ENCODE measurements at places on chromosomes 4 and X. TPM values are rescaled to one million over a fixed set of nuclear protein-coding genes. Genes with fewer than 3 reads are reported as not detected.

Gene CRMP1
- 0.08 TPM for total RNA-seq

Gene IL1RAPL1
- total RNA-seq: under 0.01 TPM

Gene DCAF12L2
- not detected for total RNA-seq

Gene CXorf66
- total RNA-seq: not detected

Gene BEX5
- 0.30 TPM for total RNA-seq

Gene CD38
- total RNA-seq: not detected

Gene XAGE2
- total RNA-seq: not detected

Gene TACR3
- total RNA-seq: not detected

Gene PPM1K
- total RNA-seq: 32.8 TPM

Gene CYBB
- not detected for total RNA-seq

Gene MAGEA2B
- total RNA-seq: not detected

Gene HSFX4
- not detected for total RNA-seq

Gene EXOC1L
- not detected for total RNA-seq

Gene CLOCK
- total RNA-seq: 11.2 TPM

Gene SERPINA7
- not detected for total RNA-seq

Gene PCDH11X
- not detected for total RNA-seq

Gene OCIAD1
- 74.2 TPM for total RNA-seq

Gene CXCL3
- 0.68 TPM for total RNA-seq

Gene ARX
- total RNA-seq: not detected

Gene GAB1
- total RNA-seq: 6.5 TPM

Gene NPY5R
- total RNA-seq: not detected

Gene CTAG1A
- total RNA-seq: not detected

Gene SNCA
- 0.23 TPM for total RNA-seq

Gene FAM9B
- total RNA-seq: not detected

Gene PABPC1L2A
- not detected for total RNA-seq

Gene FNIP2
- total RNA-seq: 40.3 TPM

Gene GAGE13
- total RNA-seq: not detected

Gene ZDHHC15
- total RNA-seq: 0.38 TPM

Gene WDR17
- 0.15 TPM for total RNA-seq
